ENCODE measurements at places on chromosomes 7 and 10. TPM values are rescaled to one million over a fixed set of nuclear protein-coding genes. Genes with fewer than 3 reads are reported as not detected.

DNA sequence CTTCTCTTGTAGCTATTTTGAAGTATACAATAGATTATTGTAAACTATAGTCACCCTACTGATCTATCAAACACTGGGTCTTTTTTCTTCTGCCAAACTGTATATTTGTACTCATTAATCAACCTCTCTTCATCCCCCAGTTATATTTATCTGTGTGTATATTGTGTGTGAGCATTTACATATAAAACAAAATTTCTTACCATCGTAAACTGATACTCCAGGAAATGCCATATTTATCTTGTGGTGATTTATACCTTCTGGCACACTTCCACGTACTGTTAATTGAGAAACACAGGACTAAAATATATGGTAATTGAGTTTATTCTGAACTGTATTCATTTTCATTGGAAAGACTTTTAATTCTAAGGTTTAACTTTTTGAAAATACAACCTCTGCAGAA lies 18.9 kb downstream of the ANLN start:
- DNase-seq, result no peak

DNA sequence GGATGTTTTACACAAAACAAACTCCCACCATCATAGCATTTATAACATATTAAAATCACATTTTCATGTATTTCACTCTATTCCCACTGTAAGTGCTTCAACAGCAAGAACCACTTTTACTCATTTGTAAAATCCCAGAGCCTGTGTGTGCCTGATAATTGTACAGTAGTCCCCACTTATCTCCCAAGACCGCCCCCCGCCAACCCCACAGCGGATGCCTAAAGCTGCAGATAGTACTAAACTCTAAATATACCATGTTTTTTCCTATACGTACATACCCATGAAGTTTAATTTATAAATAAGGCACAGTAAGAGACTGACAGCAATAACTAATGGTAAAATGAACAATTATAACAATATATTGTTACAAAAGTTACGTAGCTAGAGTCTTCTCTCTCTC lies 33.5 kb downstream of the EZH2 start:
- no peak for DNase-seq

GRCh38 chr10:128209862-128210214 lies 83.6 kb upstream of the MKI67 start:
- DNase-seq, result no peak

GRCh38 chr10:76285515-76285914 lies 854.1 kb downstream of the LRMDA start:
- DNase-seq, result no peak

The LDB3 gene
- 992 TPM for polyA plus RNA-seq

The PRLHR gene
- not detected for polyA plus RNA-seq
